ENCODE measurements at places on chromosomes 12 and 14.

GRCh38 chr12:130680451-130680990 is 35.6 kb downstream of the RIMBP2 start:
- no peak for DNase-seq

DNA sequence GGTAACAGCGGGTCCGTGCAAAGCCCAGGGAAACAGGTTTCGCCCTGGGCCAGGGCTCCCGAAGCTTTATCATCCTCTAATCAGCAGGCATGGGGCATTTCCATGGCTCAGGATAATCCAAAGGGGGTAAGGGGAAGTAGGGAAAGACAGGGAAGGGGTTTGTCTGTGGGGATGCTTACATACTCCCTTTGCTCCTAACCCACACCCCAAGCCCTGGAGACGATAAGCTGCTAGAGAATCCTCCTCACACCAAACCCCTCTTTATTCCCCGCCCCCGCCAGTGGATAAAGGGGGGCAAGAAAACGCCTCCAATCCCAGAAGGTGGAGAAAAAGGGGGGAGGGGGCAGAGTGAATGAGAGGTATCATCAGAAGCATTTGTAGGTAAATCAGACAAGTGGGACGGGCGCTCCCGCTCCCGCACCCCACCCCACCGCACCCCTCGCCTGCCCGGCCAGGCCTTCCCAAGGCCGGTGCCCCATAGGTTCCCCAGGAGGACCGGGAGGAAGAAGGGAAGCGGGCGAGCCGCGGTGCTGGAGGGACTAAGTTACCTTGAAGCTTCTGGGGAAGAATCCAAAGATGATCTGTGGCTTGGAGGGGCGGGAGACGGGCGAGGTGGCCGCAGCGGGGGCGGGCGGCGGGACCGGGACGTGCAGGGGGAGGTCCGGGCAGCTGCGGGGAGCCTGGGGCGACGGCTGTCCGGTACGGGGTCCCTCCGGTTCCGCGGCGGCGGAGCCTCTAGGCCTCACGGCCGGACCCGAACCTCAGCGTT is 762 bp downstream of the PPP2R5E start:
- no peak for DNase-seq

GRCh38 chr14:76564471-76565422 is 188.8 kb downstream of the ESRRB start:
- no peak for DNase-seq

DNA sequence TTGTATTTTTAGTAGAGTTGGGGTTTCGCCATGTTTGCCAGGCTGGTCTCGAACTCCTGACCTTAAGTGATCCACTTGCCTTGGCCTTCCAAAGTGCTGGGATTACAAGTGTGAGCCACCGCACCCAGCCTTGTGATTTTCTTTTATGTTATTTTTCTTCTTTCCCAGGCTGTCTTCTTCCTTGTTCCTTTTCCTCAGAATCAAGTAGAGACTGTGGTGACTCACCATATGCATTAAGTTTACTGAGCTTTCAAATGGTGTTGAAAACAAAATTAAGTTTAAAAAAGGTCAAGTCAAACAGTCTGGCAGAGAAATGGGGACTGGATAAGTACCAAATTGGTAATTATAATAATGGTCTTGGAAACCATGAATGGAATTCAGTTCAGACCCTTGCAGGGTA is 5.7 kb downstream of the ARPC3 start:
- DNase-seq = no peak

DNA sequence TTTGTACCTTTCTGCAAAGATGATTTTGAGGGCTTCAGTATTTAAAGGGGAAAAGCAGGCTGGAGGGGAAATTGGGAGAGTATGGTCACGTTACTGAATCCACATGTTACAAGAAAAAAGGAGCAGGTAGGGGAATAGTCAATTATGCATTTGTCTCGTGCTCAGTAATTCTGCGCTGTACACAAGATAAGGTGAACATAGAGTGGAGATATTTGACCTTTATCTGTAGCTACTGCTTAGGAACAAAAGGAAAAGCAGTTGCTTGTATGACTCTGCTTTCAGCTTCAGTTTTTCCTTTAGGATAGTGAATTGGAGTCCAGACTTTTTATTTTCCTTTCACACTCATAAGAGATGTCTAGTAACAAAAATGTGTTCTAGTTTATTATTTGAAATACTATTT is 49.8 kb downstream of the FBXO33 start:
- no peak for DNase-seq

DNA sequence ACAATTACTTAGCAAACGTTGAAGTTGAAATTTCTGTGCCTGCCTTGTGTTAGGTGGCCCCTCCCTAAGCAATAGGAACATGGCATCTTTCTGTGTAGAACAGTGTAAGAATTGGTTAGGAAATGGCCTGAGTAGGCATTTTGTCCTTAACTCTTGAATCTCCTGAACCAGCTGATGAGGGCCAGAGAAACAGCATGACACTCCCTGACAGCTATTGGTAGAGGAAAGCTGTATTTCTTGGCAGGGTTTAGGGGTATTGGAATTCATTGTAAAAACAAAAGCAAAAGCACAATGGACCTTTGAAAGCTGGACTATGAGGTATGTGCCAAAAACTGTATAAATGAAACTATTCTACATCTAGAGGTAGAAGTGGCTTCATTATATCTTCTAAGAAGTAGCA is 40.6 kb upstream of the LRTM2 start:
- no peak for DNase-seq

DNA sequence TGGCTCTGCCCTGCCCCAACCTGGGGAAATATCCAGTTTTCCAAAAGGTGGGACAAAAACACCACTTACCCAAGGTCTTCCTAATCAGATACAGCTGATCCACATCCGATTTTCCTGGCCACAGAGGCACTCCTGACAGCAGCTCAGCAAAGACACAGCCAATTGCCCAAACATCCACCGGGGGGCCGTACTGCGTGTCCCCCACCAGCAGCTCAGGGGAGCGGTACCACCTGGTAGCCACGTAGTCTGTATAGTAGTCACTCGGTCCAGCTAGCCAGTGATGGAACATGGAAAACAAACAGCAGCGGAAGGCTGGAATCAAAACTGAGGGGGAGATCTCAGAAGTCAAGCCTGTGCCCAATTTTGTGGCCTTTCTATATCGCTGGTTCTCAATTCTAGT is 28.8 kb downstream of the DMAC2L start:
- DNase-seq = no peak

- no peak for DNase-seq
Observed at GRCh38 chr12:43872396-43872795, 36.5 kb downstream of the TMEM117 start.

DNA sequence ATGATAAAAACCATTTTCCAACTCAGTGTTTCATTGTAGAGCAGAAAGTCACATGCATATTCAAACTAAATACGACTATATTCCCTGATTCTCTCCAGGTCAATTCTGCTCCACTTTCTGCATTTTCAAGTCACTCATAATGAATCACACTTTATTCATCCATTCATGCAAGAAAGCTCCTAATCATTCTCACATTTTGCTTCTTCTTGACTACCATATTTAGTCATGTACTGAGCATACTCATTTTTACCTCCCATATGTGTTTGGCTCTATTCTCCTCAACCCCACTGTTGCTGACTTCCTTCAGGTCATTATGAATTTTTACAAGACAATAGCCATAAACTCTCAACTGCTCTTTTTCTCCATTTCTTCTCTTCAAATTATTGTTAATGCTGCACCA is 43.4 kb upstream of the PIK3C2G start:
- DNase-seq = no peak

DNA sequence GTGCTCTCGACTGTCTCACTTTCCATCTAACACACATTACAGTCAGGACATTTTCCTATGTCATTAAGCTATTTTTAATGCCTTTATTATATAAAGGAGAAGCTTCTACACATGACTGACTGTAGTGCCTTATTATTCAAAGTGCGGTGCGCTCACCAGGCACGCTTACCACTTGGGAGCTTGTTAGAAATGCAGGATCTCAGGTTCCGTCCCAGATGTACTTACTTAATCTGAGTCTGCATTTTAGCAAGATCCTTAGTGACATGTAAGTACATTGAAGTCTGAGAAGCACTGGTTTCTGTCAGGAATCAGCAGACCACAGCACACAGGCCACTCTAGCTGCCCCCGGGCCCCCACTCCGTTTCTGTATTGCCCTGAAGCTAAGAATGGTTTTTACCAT is 44.7 kb upstream of the MDM1 start:
- no peak for DNase-seq

GRCh38 chr12:123938679-123939480 is 33.8 kb downstream of the CCDC92 start:
- DNase-seq = no peak

- no peak for DNase-seq
Observed at GRCh38 chr12:131607658-131608447, 103.0 kb upstream of the SFSWAP start.

- no peak for DNase-seq
Observed at GRCh38 chr12:102568276-102568675, 87.9 kb upstream of the IGF1 start.

GRCh38 chr12:88952562-88952942 is 372.3 kb upstream of the KITLG start:
- no peak for DNase-seq

DNA sequence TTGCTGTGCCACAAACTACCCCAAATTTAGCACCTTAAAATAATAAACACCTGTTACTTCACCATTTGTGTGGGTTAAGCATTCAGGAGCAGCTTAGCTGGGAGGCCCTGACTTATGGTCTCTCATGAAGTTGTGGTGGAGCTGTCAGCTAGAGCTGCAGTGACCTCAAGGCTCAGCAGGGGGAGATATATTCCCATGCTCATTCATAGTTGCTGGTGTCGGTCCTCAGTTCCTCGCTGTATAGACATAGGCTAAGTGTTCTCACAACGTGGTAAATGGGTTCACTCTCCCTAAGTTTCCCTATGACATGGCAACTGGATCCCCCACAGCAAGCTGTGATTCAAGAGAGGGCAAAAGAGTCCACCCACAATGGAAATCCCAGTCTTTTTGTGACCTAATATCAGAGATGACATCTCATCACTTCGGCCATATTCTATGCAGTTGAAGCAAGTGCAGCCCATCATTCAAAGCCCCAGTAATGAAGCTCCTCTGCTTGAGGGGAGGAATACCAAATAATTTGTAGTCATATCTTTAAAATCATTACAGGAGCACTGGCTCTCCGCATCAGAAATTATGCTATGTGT is 41.1 kb downstream of the PRB3 start:
- no peak for DNase-seq

DNA sequence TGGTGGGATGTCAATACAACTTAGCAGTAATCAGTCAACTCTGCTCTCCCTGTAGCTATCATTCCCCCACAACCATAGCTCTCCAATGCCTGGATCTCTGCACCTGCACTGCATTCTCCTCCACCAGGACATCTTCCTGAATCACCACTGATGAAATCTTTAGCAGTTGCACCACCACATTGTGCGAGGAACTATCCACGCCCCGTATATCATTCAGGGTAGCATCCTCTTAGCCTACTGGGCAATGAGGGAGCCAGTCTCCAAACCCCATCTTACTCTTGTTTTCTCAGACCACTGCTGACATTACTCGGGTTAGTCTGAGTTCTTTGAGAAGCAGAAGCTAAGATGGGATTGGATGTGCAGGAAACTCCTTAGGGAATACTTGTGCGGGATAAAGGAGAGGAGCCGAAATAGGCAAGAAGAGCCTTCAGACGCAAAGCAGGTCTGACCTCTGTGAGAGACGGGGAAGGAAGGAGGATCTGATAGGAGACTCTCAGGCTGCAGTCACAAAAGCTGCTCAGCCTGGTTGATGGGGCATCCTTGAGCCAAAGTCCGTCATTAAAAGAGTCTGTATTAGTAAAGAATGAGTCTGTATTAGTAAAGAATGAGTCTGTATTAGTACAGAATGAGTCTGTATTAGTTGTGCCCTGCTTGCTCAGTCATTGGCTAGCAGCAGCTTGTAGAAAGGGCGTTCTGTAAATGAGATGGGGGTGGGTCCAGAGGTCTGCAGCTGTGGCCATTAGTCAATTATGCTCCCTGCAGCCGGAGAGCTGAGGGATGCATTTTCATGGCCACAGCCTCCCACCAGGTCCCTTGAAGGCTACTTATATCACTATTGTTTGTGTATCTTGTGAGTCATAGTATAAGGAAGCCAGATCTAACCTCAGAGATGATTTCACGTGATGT is 49.6 kb upstream of the RASSF3 start:
- no peak for DNase-seq

GRCh38 chr14:73173092-73173735 is 36.9 kb downstream of the PSEN1 start:
- DNase-seq = no peak

GRCh38 chr14:106551265-106551664 is 1024.9 kb downstream of the TMEM121 start:
- DNase-seq = no peak

DNA sequence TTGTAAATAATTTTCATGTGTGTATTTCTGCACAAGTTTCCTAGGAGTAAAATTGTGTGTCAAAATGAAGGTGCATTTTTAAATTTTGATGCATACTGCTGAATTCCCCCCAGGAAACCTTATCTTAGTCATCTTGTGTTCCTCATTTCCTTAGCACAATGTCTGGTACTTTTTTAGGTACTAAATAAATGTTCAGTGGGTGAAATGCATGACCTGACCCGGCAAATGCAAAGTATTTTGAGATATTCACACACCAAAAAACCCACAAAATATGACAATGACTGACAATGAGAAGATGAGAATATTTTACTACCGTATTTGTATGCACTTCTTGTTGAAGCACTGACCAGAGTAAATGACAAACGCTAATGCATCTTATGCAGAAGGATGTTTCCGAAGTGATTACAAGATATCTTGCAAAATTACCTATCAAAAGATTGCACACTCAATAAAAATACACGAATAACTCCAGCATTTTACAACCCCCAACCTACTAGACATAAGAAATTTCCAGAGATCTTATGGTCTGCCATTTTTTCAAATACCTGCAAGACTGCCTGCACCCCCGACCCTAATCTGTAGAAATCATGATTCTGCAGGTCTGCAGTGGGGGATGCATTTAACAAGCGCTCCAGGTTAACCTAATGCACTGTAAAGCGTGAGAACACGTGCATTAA is 895 bp upstream of the PRKAB1 start:
- no peak for DNase-seq

DNA sequence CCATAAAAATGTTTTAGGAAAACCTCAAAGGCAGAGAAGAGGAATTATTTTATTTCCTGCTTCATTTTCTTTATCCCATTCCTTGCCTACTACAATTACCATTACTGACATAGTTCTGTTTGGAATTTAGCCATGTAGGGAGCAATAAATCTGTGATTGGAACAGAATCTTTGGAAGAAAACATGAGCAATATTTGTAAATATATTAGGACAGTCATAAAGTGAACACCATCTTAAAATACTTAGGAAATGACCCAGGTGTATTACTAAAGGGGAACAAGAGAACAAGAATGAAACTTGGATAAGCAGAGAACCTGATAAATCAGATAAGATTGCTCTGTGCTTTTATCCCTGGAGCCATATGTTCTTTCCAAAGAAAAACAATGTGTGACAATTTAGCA is 1326.0 kb upstream of the FLRT2 start:
- no peak for DNase-seq

GRCh38 chr12:99901181-99901580 is 83.6 kb downstream of the ANKS1B start:
- DNase-seq = no peak

Data from stimulated activated CD8-positive, alpha-beta memory T cell treated with anti-CD3 and anti-CD28 coated beads, Interleukin-7, amount 100 ng/mL, for 1 hour (primary cell).